ENCODE measurements at places on chromosomes 1 and 21.

DNA sequence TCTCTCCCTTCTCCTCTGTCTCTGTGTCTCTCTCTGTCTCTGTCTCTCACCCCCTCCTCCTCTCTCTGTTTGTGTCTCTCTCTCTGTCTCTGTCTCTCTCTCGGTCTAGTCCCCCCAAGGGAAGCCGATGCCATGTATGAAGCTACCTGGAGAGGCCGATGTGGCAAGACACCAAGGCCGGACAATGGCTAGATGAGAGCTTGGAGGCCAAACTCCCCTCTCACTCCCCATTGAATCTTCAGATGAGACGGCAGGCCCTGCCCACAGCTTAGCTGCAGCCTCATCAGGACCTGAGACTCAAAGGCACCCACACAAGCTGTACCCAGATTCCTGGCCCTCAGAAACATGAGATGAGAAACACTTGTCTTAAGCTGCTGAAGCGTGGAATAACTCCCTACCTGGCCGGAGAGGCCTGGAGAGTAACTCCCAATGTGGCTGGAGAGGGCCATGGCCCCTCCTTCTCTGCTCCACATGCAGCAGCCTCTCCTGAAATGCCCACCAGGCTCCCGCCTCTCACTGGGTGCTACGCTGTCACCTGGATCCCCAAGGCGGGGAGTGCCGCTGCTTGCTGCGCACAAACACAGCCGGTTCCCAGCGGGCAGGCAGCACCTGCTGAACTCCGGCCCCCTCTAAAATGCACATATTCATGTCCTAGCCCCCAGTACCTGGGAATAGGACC lies 7.8 kb upstream of the ACTRT2 start:
- DNase-seq, result no peak

- DNase-seq, result no peak
Observed at GRCh38 chr1:219147571-219148019, 26.1 kb upstream of the LYPLAL1 start.

DNA sequence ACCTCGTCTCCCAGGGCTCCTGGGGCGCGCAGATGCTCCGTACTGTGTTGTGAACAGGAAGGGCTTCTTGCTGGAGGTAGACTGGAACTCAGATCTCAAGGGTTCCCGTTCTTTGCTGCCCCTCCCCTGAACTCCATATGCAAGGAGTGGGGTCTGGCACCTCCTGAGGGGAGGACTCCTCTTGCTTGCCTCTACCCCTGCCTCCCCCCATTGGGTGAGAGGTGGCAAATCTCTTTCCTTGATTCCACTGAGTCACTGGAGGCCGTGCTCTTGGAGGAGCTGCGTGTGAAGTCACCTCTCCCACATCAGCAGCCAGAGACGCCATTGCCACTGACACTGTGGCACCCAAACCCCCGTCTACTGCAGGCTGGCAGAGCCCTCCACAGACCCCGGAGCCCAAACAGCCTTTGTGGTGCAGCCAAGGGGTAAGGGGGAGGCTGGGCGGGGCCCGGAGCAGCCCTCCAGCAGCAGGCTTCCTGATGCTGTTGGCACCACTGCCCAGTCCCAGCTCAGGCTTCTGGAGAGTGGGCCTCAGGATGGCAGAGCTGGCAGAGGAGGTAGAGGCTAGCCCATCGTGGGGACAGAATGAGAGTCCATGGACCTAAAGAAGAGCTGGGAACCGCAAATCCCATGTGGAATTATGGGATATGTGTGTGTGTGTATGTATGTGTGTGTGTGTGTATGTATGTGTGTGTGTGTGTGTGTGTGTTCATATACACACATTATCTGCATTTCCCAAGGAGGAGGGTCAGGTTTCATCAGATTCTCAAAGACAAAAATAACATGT lies 104.9 kb upstream of the RUNX3 start:
- DNase-seq, result no peak

DNA sequence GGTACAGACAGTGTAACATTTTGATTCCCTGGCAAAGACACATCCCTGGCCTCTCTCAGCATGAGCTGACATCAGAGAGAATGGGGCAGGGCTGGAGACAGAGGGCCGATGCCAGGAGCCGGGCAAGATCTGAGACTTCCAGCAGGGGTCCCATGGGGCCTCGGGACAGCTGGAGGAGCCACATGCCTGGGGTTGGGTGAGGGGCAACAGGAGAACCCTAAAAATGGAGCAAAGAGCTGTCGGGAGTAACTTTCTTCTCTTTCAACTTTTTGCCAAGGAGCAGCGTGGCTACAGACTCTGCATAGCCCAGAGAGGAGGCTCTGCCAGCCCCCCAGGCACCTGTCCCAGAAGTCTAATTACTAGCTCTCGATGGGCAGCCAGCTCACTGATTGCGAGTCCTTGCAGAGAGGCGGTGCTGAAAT lies 130.8 kb downstream of the LACTBL1 start:
- no peak for DNase-seq

- no peak for DNase-seq
Observed at GRCh38 chr1:202112859-202113689, 9.6 kb upstream of the GPR37L1 start.

GRCh38 chr1:209736490-209737117 lies 19.2 kb upstream of the TRAF3IP3 start:
- no peak for DNase-seq

DNA sequence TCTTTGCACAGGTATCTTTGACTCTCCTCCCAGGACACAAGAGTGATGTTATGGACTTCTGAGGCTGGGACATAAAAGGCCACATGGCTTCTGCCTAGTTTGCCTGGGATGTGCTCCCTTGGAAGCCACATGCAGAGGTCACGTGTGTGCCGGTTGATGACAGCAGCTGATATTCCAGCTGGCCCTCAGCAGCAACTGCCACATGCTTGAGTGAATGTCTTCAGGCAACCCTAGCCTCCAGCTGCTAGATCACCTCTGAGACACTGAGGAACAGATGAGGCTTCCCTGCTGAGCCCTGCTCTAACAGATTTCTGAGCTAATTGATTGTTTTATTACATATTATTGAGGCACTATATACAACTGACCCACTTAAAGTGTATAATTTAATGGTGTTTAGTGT lies 11.6 kb upstream of the AKR7A3 start:
- DNase-seq, result no peak

DNA sequence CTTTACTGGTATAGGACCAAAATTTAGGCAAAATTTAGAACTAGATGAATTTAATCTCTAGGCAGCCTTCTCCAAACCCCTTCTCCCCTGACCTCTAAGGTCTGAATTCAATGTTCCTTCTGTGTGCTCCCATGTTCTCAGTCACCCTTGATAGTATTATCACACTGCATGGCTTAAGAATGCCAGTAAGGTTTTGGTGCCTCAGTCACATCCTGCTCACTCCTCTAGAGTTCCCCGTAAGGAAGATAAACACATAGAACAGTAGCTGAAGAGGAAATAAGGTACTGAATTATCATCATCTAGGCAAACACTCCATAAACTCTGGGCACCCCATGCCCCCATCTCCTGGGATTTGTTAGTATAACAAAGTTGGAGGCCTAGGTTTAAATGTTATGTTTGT lies 18.2 kb downstream of the PRRX1 start:
- DNase-seq, result no peak

DNA sequence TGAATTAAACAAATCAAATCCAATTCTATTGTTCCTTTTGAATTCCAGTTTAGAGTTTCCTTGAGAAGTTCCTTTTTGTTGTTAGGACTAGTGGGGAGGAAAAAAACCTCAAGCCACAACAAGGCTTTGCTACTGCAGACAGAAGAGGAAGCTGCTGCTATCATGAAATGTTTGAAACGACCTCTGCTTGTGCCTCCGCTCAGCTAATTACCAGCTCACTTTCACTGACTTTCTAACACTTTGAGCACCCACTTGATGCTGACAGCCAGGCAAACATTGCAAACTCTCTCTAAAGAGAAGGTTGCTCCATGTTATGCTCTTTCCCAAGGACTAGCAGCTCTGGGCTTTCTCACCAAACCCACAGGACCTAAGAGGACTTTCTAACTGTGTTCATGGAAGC lies 203.9 kb upstream of the PROX1 start:
- no peak for DNase-seq

DNA sequence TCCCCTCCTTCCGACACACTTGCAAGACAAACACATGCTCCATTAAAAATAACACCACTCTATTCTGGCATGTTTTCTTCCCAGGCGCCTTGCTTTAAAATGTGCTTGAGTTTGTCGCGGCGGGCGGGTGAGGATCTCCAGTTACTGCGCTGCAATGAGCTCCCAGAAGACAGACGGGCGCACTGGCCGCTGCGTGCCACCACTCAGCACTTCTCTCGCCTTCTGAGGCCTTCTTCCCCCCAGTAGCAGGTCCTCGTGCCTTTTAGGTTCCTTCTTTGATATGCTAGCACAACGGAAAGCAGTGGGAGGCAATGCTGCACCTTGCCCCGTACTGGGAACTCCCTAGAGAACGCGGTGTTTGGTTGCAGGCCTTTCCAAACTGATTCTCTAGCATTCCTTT lies 279.5 kb upstream of the NR5A2 start:
- DNase-seq, result no peak

DNA sequence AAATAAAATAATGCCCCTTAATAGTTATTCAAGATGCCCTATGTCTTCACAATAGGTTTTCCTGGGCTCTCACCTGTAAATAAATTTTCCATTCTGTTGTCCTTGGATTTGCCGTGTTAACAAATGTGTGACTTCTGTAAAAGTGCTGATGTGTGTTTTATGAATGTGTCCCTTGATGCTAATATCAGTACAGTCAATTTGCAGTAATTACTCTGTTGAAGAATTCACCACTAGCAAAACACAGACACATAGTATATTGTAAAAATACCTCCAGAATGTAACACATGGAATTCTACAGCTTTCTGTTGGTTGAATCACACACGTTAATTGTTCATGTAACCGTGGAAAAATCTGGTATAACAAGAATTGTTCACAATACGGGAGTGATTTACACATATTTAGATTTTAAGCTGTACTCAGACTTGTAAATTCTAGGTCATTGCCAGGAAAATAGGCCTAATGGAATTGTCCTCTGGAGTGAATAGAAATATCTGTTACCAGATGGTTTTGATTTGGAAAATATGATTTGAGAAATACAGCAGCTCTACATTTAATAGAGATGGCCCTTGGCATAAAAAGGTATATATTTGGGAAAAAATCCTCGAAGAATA lies 36.7 kb upstream of the KCNK2 start:
- DNase-seq, result no peak

DNA sequence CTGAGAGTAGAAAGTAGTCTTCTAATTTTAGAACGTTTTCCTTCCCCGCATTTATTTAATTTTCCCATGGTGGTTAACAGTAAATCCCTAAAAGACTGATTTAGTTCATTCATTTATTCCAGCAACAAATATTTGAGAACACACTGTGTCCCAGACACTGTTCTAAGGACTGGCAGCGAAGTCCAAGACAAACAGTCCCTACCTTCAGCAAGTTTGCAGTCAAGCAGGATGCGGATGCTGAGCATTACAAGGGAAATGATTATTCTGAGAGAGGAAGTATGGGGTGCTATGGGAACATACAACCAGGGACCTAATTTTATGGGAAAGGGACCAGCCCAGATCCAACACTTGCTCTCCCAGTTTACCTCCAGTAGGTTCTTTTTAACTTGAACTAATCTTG lies 1.2 kb upstream of the C1orf74 start:
- no peak for DNase-seq

DNA sequence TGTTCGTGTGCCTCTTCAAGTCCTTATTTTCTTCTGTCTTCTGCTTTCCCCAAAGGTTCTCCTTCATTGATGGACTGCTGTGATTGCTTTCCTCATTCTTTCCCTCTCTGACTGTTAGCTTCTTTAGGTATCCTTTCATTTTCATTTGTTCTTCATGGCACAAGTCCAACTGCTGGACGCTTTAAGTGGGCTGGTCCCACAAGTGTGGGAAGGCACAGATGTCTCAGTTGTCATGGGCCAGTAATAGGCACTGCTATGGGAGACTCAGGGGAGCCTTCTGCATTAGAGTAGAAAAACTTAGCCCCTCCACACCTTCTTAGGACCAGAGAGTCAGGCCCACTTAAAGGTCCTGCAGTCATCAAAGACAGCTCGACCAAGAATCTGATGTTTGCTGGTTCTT lies 122.3 kb upstream of the C1orf105 start:
- no peak for DNase-seq

DNA sequence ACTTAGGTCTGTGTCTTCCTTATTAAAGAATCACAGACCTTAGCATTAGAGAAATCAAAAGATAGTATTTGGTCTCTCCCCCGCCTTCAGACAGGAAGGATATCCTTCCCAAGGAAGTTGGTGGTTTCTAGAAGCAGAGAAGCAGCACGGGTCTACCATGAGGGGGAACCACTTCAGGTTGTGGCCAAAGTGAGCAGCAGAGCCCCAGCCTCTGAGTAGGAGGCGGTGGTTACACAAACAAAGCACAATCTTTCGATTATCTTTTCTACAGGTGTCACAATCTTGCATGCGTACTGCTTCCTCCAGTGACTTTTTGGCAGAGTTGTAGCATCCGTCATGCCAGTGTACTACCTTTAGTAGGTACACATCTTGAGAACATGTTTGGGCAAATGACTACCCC lies 8.8 kb downstream of the PGLYRP4 start:
- no peak for DNase-seq

GRCh38 chr1:2195785-2196184 lies 1.2 kb upstream of the FAAP20 start:
- no peak for DNase-seq

DNA sequence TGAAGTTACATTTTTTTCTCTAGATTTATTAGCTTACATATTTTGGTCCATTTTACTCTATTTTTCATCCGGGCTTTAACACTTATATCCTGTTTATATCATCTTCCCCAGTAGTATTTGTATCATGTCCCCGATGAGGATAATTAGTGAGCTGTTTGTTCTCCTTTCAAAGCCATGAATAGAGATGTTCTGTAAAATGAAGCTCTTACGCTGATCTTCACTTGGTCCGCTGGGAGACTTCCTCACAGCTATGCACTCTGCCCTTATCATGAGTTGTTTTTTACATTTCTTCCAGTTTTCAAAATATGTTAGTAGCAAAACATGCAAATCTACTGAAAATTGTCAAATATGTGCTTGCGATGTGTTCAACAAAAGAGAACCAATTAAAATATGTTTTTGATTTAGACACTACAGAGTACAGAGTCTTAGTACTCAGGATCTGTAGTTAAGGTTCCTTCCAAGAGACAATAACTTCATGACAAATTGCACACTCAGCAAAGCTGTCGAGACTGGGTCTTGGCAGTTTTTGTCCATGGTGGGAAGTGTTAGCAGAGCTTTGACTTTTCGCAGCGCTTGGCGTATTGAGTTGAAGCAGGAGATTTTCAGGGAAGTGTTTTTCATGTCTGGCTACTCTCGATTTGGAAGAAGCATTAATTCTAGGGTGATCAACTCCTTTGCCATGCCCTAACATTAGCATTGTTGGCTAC lies 292.0 kb upstream of the ADAMTS5 start:
- no peak for DNase-seq

- DNase-seq, result no peak
Observed at GRCh38 chr1:211517006-211517405, 25.0 kb upstream of the RD3 start.

DNA sequence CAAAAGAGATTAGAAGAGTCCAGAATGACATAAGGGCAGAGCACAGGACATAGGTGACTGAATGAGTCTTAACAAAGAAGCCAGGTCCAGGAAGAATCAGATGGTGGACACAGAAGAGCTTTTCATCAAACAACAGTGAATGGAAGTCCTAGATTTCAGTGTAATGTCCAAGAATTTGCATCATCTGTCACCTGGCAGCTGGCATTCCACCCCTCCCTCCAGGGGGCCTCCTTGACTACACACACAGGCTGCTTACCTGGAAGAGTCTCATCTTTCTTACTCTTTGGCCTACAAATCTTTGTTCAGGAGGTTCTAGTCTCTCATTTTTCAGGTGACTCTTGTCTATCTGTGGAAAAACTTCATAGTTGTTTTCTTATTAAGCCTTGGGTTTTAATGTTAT lies 36.2 kb downstream of the GORAB start:
- DNase-seq, result no peak

All from activated CD4-positive, alpha-beta T cell treated with anti-CD3 and anti-CD28 coated beads, Interleukin-2, amount 50 U/mL, for 4 hours (primary cell).